Testis (tissue), 5 donors: ENCODE measurements at places on chromosomes 16 and 17. TPM values are rescaled to one million over a fixed set of nuclear protein-coding genes. Genes with fewer than 3 reads are reported as not detected.

MYO15B gene
- total RNA-seq, result 139 TPM

- H3K27me3 ChIP-seq, result no peaks in the 10 kb centered on the region
- no peak overlapping the region for H3K27ac ChIP-seq
- H3K4me3 ChIP-seq, result no peak overlapping the region
- no peaks in the 10 kb centered on the region for H3K4me1 ChIP-seq
- DNase-seq, result peak; percentile 17
These were observed 27.9 kb upstream of the HYDIN start for GRCh38 chr16:71258372-71258771.

GRCh38 chr17:34487626-34488025, 91.8 kb upstream of the TMEM132E start:
- no peaks in the 10 kb centered on the region for H3K4me1 ChIP-seq
- H3K27ac ChIP-seq, result no peak overlapping the region
- no peaks in the 10 kb centered on the region for H3K36me3 ChIP-seq
- H3K27me3 ChIP-seq, result no peaks in the 10 kb centered on the region
- no peak for DNase-seq

DNA sequence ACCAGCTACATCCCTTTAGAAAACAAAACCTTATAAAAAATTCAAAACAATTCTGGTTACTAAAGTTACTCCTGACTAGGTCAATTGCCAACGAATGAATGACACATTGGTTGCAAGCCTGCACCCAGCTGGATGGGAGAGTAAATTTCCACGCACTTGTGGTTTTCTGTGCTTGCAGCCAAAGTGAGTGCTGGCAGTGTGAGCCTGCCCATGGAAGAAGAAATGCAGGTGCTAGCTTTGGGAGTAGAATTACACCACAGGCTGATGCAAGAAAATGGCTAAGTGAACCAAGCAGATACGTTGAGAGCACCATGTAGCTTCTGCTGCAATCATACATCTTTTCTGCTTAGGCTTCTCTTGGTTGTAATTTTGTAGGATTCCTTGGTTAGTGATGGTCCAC, 74.6 kb downstream of the SYCE1L start:
- H3K4me1 ChIP-seq, result no peaks in the 10 kb centered on the region
- H3K4me3 ChIP-seq, result no peak overlapping the region
- no peak overlapping the region for H3K27ac ChIP-seq
- no peaks in the 10 kb centered on the region for H3K27me3 ChIP-seq
- H3K36me3 ChIP-seq, result no peaks in the 10 kb centered on the region
